Activated B cell treated with CpG ODN at 0.5 μM for 24 hours (primary cell): ENCODE measurements at places on chromosomes 1 and 21.

DNA sequence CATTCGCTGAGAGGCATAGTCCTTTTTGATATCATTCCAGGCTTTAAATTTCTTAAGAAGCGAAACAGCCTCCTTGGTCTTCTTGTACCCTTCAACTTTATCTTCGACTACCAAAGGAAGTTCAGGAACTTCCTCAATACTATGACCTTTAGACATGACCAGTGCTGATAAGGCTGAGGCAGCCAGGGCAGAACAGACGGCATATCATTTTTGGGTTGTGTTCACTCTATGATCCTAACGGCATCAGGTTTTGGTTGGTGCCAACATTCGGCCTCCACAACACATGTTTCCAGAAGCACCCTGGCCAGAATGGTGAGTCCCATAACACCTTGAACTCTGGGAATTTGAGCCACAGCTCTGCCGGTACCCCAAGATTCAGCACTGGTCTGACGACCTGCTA is 31.4 kb upstream of the MYOC start:
- no peak overlapping the region for H3K27ac ChIP-seq
- H3K4me3 ChIP-seq = no peak overlapping the region
- H3K36me3 ChIP-seq = no peaks in the 10 kb centered on the region
- peaks cover 2% of the 10 kb centered on the region for H3K27me3 ChIP-seq
- no peaks in the 10 kb centered on the region for H3K4me1 ChIP-seq
- DNase-seq = no peak

GRCh38 chr1:24714859-24715520 is 30.3 kb upstream of the CLIC4 start:
- no peaks in the 10 kb centered on the region for H3K36me3 ChIP-seq
- no peak for DNase-seq

DNA sequence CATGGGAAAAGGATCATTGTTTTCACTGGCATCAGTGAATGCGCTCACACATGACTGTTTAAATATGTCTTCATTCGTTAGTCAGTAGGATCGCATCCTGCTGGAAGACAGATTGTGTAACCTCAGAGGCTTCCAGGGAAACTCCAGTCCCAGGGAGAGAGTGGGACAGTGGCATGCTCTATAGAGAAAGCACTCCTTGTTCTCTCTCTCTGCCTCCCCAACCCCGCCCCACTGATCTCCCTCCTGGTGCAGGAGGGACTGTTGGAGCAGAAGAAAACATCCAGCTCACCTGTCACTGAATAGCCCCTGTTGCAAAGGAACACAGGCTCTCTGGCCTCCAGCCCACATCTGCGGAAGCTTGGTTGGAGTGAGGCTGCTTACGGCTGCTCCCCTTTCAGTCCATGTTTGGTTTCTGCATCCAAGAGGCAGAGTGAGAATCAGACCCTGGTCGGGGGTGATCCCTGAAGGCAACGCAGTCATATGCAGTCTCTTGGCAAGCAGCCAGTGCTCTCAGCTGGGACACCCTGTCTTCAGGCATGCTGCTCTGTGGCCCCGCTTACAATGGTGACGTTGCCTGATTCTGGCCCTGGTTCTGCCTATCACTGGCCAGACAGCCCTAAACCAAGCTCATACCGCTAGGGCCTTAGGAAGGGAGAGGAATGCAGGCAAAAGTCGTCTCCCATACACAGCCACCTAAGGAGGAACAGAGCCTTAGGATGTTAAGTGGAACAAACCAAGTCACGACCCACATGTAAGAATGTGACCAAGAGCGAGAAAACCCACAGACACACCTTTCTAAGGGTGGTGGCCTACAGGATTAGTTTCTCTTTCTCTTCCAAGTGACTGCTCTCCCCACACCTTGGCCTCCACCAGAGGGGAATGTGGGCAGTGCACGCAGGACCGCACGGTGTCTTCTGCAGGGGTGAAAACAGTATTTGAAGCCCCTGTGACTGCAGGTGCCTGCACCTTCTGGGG is 39.7 kb downstream of the BACE2 start:
- no peak overlapping the region for H3K4me3 ChIP-seq
- H3K4me1 ChIP-seq = peaks cover 10% of the 10 kb centered on the region
- no peaks in the 10 kb centered on the region for H3K27me3 ChIP-seq
- peaks cover 12% of the 10 kb centered on the region for H3K36me3 ChIP-seq
- no peak overlapping the region for H3K27ac ChIP-seq
- no peak for DNase-seq

DNA sequence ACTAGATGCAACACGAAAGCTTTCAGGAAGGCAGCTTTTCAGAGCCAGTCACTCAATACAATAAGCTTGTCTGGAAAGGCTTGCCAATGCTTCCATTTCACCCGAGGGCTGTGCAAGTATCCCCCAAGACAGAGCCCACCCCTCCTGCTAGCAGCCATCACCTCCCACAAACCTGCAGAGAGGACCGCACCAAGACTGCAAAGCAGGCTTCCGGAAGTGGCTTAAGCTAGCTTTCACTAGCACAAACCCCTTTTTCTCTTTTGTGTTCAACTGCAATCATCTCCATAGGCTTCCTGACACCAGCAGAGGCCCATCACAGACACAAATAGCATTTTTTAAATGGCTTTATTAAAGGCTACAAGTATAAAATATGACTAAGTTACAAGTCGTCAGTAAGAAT is 31.5 kb downstream of the C1orf198 start:
- no peak for DNase-seq
- no peaks in the 10 kb centered on the region for H3K4me1 ChIP-seq
- H3K27me3 ChIP-seq = peaks cover 6% of the 10 kb centered on the region
- no peak overlapping the region for H3K4me3 ChIP-seq
- H3K27ac ChIP-seq = no peak overlapping the region

DNA sequence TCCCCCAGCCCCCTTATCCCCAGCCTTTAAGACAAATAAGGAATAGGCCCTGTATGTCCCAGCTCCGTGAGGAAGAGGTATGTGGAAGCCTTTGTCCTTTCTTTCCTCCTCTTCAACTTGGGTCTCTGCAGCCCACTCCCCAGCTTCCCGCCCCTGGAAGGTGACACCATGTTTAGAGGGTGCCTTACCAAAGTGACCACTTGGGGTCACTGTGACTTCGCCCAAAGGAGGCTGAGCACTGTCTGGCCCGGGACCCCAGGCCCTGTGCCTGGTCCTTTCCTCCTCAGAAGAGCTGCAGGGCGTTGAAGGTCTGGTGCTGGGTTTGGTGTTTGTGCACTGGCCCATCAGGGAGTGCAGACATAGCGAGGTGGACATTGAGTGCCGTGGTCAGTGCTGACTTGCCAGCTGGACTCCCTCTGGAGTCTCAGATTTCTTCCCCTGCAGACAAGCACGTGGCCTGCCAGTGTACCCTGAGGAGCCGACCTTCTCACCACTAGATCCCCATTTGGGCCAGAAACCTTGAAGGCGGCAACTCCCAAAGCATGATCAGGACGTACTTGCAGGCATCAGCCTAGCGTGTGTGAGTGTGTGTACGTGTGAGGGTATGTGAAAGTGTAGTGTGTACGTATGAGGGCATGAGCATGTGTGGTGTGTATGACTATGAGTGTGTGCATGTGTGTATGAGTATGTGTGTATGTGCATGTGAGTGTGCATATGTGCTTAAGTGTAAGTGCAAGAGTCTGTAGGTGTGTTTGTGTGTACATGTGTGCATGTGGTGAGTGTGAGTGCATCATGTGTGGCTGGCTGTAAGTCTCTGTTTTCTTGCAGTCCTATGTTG is 181.4 kb upstream of the KIAA0040 start:
- H3K27ac ChIP-seq = no peak overlapping the region
- no peak overlapping the region for H3K4me3 ChIP-seq
- DNase-seq = no peak
- no peaks in the 10 kb centered on the region for H3K36me3 ChIP-seq

DNA sequence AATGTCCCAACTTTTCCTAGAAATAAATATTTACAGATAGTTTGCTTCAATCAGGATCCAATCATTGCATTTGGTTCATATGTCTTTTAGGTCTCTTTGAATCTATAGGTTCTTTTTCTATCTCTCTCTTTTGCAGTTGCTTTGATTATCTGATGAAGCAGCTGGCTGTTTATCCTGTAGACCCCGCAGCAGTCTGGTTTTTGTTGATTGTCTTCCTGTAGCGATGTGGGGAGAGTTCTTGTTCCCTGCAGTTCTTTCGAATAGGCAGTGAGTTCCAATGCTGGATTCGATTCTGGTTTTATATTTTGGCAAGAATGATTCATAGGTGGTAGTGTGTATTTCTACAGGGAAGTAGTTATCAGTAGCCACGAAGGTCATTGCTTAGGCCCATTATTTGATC is 7.4 kb upstream of the MIXL1 start:
- H3K27ac ChIP-seq = no peak overlapping the region
- DNase-seq = no peak
- H3K4me3 ChIP-seq = no peak overlapping the region
- no peaks in the 10 kb centered on the region for H3K36me3 ChIP-seq
- peaks cover 9% of the 10 kb centered on the region for H3K4me1 ChIP-seq

- DNase-seq = no peak
- H3K4me3 ChIP-seq = no peak overlapping the region
- no peaks in the 10 kb centered on the region for H3K27me3 ChIP-seq
- H3K36me3 ChIP-seq = no peaks in the 10 kb centered on the region
- H3K27ac ChIP-seq = no peak overlapping the region
Measured at GRCh38 chr1:187999973-188000372, 1171.2 kb downstream of the PLA2G4A start.

DNA sequence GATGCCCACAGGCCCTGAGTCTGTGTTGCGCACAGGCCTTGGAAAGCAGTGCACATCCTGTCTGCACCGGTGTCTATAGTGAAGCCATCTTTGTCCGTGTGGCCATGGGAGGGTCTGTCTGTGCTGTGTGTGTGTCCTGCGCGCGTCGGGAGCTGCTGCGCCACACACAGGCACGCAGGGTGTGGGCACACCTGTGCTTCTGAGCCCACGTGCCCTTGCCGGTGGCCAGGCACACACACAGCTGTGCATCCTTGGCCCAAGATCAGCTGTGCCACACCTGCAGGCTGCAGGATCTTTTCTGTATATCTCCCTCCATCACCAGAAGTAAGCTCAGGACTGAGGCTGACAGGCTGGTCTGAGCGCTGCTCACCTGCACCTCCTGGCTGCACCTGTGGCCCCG is 3.2 kb upstream of the SAMD11 start:
- H3K4me1 ChIP-seq = peaks cover 17% of the 10 kb centered on the region
- DNase-seq = no peak
- H3K27me3 ChIP-seq = peaks cover 43% of the 10 kb centered on the region
- no peak overlapping the region for H3K4me3 ChIP-seq
- H3K36me3 ChIP-seq = no peaks in the 10 kb centered on the region
- no peak overlapping the region for H3K27ac ChIP-seq

GRCh38 chr1:236952246-236953003 is 51.8 kb downstream of the MT1HL1 start:
- H3K27me3 ChIP-seq = no peaks in the 10 kb centered on the region
- DNase-seq = no peak
- no peak overlapping the region for H3K27ac ChIP-seq
- H3K4me1 ChIP-seq = no peaks in the 10 kb centered on the region
- H3K36me3 ChIP-seq = no peaks in the 10 kb centered on the region

- H3K36me3 ChIP-seq = no peaks in the 10 kb centered on the region
- H3K4me3 ChIP-seq = no peak overlapping the region
- no peak for DNase-seq
- H3K27me3 ChIP-seq = peaks cover 3% of the 10 kb centered on the region
Measured at GRCh38 chr1:208190784-208191183, 53.4 kb downstream of the PLXNA2 start.

DNA sequence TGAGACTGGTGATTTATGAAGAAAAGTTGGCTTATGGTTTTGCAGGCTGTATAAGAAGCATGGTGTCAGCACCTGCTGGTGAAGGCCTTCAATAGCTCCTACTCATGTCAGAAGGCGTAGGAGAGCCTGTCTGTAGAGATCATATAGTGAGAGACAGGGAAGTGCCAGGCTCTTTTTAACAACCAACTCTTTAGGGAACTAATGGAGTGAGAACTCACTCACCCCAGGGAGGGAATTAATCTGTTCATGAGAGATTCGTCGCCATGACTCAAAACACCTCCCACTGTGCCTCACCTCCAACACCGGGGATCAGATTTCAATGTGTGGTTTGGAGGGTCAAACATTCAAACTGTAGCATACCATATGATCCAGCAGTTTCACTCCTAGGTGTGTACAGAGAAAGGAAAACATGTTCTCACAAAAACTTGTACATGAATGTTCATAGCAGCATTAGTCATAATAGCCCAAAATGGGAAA is 72.6 kb downstream of the TTC3 start:
- peaks cover 79% of the 10 kb centered on the region for H3K36me3 ChIP-seq
- no peak for DNase-seq
- peaks cover 9% of the 10 kb centered on the region for H3K4me1 ChIP-seq
- no peak overlapping the region for H3K27ac ChIP-seq

DNA sequence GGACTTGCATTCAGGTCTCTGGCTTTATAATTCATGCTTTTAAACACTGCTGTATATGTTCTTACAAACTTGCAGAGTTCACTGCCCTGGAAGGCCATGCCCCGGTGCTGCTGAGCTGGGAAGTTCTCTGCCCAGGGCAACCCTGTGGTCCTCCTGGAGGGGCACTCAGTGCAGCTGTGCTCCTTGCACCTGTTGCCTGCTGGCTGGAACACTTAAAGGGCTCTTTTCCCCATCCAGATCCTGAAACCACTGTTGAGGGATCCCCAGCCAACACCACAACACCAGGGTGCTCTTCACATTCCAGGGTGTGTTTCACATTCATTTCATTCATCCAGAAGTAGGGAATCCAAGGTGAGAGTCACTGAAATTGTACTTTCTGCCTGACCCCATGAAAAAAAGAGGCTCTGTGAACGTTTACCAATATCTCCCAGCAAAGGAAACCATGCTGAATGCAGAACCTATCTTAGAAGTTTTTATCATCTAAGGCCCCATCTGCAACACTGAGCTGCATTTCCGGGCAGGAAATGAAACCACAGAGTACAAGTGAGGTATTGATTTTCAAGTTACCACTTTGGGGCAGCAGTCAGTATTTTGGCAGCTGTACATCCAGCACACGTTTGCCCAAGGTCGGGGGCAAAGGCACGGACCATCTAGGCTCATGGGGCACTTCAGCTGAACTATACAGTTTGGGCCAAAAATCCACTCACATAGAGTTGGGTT is 16.4 kb upstream of the KIAA0040 start:
- no peaks in the 10 kb centered on the region for H3K36me3 ChIP-seq
- no peaks in the 10 kb centered on the region for H3K27me3 ChIP-seq
- peak overlapping the region; percentile 80 for H3K4me3 ChIP-seq
- peak overlapping the region; percentile 98 for H3K27ac ChIP-seq
- DNase-seq = no peak

DNA sequence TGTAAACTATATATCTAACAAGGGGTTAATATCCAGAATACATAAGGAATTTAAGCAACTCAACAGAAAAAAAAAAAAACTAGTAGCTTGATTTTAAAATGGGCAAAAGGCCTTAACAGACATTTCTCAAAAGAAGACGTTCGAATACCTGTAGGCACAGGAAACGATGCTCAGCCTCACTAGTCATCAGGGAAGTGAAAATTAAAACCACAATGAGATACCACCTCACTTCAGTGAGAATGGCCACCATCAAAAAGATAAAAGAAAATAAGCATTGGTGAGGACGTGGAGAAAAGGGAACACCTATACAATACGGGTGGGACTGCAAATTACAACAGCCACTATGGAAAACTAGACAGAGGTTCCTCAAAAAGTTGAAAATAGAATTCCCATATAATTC is 37.3 kb downstream of the NPHP4 start:
- peaks cover 18% of the 10 kb centered on the region for H3K36me3 ChIP-seq
- H3K27ac ChIP-seq = no peak overlapping the region
- H3K27me3 ChIP-seq = no peaks in the 10 kb centered on the region
- DNase-seq = no peak
